ENCODE measurements at places on chromosomes 12 and 14. TPM values are rescaled to one million over a fixed set of nuclear protein-coding genes. Genes with fewer than 3 reads are reported as not detected.

DNA sequence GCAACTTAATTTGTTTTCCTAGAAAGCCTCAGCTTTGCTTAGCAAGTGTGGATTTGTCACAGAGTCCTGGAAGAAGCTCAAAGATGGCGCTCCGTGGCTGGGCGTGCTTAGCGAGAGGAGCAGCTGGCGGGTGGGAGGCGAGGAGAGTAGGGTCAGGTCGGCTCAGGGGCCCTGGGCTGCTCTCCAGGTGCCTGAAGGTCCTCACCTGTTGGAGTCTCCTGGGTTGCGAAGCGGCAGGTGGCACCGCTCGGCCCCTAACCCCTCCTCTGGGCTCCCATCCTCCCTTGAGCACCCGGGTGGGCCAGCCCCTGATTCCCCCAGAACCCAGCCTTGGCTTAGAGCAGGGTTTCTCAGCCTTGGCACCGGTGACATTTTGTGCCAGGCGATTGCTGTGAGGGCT, 25.1 kb downstream of the LRTM2 start:
- H3K4me3 ChIP-seq, result no peak overlapping the region
- no peak for DNase-seq
- peaks cover 22% of the 10 kb centered on the region for H3K4me1 ChIP-seq
- H3K27me3 ChIP-seq, result peaks cover 9% of the 10 kb centered on the region

- H3K27me3 ChIP-seq, result no peaks in the 10 kb centered on the region
- H3K36me3 ChIP-seq, result peaks cover 12% of the 10 kb centered on the region
- peaks cover 82% of the 10 kb centered on the region for H3K4me1 ChIP-seq
Observed at GRCh38 chr12:79645235-79645630, 45.5 kb downstream of the PAWR start.

DNA sequence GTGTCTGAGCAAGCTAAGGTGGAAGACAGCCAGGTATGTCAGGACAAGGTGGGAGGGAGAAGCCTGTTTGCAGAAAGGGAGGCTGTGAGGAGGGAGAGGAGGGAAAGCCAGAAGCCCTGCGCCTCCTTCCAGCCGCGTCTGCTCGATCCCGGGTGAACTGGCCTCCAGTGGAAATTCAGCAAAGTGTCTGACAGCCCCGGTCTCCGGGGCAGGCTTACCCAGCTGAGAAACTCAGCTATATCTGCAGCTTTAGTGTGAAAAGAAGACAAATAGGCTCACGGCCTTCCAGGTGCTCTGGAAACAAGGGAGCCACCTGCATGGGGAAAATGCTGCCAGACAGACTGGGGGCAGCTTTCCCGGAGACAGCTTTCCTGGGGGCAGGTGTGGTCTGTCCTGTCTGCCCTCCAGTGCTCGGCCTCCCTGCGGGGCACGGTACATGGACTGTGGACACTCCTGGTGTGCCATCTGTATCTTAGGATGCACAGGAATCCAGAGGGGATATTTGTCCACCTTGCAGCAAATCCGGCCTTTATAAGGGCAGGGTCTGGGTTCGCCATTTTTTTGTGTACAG, 6.3 kb downstream of the RFLNA start:
- no peak overlapping the region for H3K27ac ChIP-seq
- H3K27me3 ChIP-seq, result peaks cover 3% of the 10 kb centered on the region
- no peak overlapping the region for H3K4me3 ChIP-seq

DNA sequence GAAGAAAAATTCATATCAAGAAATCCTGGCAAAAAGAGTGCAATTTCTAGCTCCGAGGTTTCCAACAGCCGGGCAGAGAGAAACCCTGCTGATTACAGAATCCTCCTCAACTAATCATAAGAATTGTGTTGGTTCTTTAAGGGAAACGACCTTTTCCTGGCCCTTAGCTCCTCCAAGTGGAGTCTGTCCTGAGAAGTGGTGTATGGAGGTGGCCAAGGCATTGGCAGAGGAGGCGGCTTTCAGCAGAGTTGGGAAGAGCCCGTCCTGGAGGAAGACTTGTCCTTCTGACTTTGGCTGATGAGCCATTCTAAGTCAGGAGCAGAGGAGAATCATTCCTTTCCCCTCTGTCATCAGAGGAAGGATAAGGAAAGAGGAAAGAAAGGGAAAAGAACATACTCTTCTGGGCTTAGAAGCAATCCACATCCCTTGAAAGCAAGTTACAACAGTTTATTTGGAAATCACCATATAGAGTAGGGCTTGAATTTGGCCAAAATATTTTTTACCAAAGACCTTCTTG, 46.5 kb upstream of the PTCSC3 start:
- no peaks in the 10 kb centered on the region for H3K36me3 ChIP-seq
- H3K4me1 ChIP-seq, result no peaks in the 10 kb centered on the region
- peaks cover 1% of the 10 kb centered on the region for H3K27me3 ChIP-seq
- H3K4me3 ChIP-seq, result no peak overlapping the region

DNA sequence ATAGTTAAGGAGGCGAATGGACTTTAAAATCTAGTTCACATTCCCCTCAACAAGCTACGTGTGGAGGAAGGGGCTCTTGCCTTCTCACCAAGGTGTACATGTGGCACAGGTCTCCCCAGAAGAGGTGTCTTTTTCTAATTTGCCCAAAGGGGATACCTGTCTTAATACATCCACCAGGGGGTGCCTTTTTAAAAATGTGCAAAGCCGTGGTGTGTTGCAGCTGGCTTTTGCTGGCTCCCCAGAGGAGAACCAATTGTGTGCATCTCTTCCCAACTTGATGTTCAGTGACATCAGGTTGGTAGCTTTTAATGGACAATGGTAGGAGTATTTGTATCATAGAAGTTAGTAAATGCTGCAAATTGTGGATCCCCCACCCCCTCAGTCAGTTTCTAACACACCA, 33.8 kb downstream of the CREBL2 start:
- no peaks in the 10 kb centered on the region for H3K4me1 ChIP-seq
- H3K27ac ChIP-seq, result no peak overlapping the region
- no peaks in the 10 kb centered on the region for H3K27me3 ChIP-seq
- DNase-seq, result peak; percentile 64
- H3K4me3 ChIP-seq, result no peak overlapping the region

DNA sequence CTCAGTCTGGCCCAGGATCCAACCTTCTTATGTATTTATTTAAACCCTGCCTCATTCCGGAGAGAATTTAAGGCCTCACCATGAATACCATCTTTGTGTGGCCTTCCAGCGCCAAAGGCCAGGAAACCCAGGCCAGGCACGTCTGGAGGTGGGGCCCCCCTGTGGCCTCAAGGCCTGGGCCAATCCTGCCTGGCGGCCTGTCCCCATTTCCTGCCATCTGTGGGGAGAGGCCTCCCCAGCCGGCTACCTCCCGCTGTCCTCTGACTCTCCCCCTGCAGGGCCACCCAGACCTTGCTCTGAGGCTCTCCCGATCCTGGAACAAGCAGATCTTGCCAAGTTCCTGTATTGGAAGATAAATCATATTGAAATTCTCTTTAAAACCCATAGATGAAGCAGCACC, 37.4 kb upstream of the MEG3 start:
- peaks cover 57% of the 10 kb centered on the region for H3K4me1 ChIP-seq
- H3K36me3 ChIP-seq, result no peaks in the 10 kb centered on the region
- DNase-seq, result peak; percentile 62
- H3K27me3 ChIP-seq, result no peaks in the 10 kb centered on the region
- no peak overlapping the region for H3K4me3 ChIP-seq

DNA sequence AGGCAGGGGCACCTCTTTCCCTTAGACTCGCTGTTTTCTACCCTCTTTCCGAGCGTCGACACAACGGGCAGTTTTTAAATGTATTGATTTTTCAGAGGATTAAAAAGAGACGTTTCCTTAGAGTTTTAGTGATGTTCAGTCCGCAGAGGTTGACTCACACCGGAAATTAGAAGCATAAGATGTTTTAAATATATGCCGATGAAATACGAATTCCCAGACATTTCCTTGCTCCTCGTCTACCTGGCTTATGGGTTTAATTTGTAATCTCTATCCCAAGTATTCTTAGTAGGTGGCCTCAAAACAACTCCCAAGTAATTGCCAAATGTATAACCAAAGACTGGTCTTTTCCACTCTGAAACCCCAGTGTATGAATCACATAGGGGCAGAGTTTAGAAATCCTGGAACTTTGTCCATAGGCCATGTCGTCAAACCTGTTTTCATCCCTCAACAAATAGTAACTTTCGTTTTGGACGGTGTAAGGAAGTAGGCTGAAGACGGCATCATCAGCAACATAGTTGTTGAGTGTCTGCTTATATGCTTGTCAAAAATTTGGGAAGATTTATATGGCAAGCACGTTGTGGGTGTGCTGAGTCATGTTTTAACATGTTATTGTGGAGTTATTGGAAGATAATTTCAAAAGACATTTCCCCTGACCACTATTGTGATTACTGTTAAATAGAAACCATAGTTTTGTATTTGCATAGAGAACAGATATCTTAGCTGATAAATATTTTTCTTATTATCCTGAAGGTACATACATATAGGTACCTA, 824 bp downstream of the TBK1 start:
- peak overlapping the region; percentile 90 for H3K4me3 ChIP-seq
- H3K36me3 ChIP-seq, result peaks cover 19% of the 10 kb centered on the region
- H3K4me1 ChIP-seq, result peaks cover 42% of the 10 kb centered on the region
- H3K27ac ChIP-seq, result peak overlapping the region; percentile 85
- no peaks in the 10 kb centered on the region for H3K27me3 ChIP-seq

- no peaks in the 10 kb centered on the region for H3K4me1 ChIP-seq
- H3K36me3 ChIP-seq, result no peaks in the 10 kb centered on the region
- H3K4me3 ChIP-seq, result no peak overlapping the region
- H3K27ac ChIP-seq, result no peak overlapping the region
Observed at GRCh38 chr12:65208964-65209654, 39.7 kb downstream of the LEMD3 start.

GRCh38 chr14:95356245-95356869, 36.6 kb upstream of the CLMN start:
- no peak for DNase-seq
- H3K36me3 ChIP-seq, result no peaks in the 10 kb centered on the region
- no peak overlapping the region for H3K27ac ChIP-seq
- no peak overlapping the region for H3K4me3 ChIP-seq
- peaks cover 9% of the 10 kb centered on the region for H3K4me1 ChIP-seq

- H3K27me3 ChIP-seq, result peaks cover 1% of the 10 kb centered on the region
- no peak overlapping the region for H3K4me3 ChIP-seq
- DNase-seq, result peak; percentile 74
- no peak overlapping the region for H3K27ac ChIP-seq
Observed at GRCh38 chr12:118603610-118604361, 227.4 kb downstream of the SUDS3 start.

DNA sequence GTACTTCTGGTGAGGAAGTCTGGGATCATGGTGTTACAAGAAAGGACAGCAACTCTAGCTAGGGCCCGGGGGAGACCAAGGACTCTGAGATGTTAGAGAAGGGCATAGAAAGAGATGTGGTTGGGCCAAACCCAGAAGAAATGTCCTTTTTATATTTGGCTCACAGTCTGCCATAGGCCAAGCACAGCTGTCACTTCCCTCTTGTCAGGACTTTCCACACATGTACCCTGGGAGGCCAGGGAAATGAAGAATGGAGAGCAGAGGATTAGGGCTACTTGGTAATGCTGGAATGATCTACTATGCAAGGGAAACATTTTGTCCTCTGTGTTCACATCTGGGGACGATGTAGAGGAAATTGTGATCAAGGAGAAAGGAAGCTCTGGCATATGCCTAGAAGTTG, 9.2 kb downstream of the MYO1A start:
- H3K27ac ChIP-seq, result no peak overlapping the region
- H3K36me3 ChIP-seq, result no peaks in the 10 kb centered on the region
- H3K27me3 ChIP-seq, result no peaks in the 10 kb centered on the region
- DNase-seq, result no peak
- H3K4me1 ChIP-seq, result no peaks in the 10 kb centered on the region

DNA sequence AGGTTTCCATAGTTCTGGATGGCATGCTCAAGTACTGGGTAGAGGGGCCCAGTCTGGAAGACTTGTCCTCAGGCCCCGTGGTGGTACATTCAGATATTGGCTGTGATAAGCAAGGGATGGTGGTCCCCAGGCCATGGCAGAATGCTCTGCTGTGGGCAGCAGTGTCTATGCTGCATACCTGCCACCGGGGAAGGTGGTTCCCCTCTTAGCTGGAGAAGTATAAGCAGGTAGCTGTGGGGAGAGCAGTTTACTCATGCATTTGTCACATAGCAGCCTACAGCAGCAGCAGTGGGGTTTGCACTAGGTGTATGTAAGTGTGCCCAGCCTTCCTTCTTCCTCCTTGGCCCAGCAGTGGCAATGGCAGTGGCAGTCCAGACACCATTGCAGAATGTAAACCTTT, 69.3 kb upstream of the ADAMTS20 start:
- no peak for DNase-seq
- no peaks in the 10 kb centered on the region for H3K27me3 ChIP-seq
- no peak overlapping the region for H3K27ac ChIP-seq
- H3K4me1 ChIP-seq, result no peaks in the 10 kb centered on the region

Gene P3H3
- 21.1 TPM for polyA plus RNA-seq

Gene PIK3C2G
- polyA plus RNA-seq, result not detected

Gene IL26
- polyA plus RNA-seq, result not detected

Gene ZNF410
- polyA plus RNA-seq, result 16.7 TPM

Gene EPYC
- polyA plus RNA-seq, result not detected
